ENCODE measurements at places on chromosomes 16 and 17.

DNA sequence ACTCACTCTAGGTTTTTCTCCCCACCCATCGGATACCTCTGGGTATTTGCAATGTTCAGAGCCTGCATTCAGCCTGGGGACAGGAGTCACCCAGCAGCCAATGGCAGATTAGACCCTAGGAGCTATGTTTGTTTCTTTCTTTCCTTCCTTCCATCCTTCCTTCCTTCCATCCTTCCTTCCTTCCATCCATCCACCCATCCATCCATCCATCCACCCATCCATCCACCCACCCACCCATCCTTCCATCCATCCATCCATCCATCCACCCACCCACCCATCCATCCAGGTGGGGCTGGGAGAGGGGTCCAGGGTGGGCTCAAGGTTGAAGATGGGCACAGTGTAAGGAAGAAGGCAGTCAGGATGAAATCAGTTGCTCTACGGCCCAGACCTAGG is 39.9 kb downstream of the TIMM22 start:
- DNase-seq, result no peak

GRCh38 chr16:86631444-86631843 is 53.1 kb downstream of the FOXL1 start:
- DNase-seq, result no peak

GRCh38 chr17:82097184-82097918 is 685 bp downstream of the FASN start:
- DNase-seq, result no peak

GRCh38 chr16:48353565-48354163 is 31.5 kb downstream of the SIAH1 start:
- DNase-seq, result peak; percentile 56

- DNase-seq, result no peak
These were observed 96.8 kb downstream of the GSG1L start for GRCh38 chr16:27966756-27967155.

- DNase-seq, result no peak
These were observed 11.1 kb downstream of the NUDT16L1 start for GRCh38 chr16:4704491-4704890.

GRCh38 chr16:86137359-86137758 is 238.4 kb downstream of the IRF8 start:
- no peak for DNase-seq

DNA sequence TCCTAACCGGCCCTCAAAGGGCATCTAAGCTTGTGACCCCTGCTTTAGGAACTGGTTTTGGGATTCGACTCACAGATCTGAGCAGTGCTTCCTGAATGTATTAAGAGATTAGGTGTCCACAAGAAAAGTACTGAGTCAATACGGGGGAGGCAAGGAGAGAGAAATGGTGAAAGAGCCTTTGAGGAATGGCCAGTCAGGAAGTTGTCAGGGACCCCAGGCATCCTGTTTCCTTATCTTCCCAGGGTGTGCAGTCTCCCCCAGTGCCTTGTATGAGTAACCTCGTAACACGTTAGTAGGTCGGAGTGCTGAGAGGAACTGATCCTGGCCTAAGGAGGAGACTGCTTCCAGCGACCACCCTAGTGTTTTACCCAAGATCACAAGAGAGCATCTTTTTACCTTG is 16.4 kb upstream of the TMED6 start:
- DNase-seq, result no peak

Data from posterior cingulate gyrus (tissue), 11 donors.